ENCODE measurements at places on chromosomes 11 and 22.

- no peak for DNase-seq
Observed at GRCh38 chr11:69040051-69040450, 8.7 kb upstream of the TPCN2 start.

GRCh38 chr11:2451336-2451735 is 6.5 kb downstream of the KCNQ1 start:
- no peak for DNase-seq

- DNase-seq: no peak
Observed at GRCh38 chr11:12682737-12683500, 8.7 kb downstream of the TEAD1 start.

DNA sequence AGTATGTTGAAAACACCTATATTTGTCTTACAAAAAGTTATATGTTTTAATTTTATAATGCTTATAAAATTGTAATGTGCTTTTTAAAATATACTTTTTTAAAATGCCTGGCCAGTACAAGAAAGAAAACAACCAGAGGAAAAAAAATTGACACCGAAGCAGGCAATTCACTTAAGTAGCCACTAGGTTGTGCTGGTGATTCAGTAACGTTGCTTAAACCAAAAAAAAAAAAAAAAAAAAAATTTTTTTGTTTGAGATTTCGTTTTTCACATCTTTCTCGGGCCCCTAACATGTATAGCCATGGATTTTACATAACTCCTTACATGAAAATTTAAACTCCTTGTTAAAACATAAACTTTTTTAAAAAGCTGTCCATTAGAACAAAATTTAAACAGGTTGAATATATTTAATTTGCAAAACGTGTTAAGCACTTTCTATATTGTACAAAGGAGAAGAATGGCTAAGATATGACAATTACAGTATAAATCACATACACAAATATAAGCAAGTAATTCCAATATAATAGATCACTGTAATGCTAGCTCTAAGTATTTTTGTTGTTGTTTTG is 9.2 kb downstream of the OR8B4 start:
- DNase-seq: no peak

- peak; percentile 61 for DNase-seq
Observed at GRCh38 chr22:34414467-34415440, 494.5 kb upstream of the LARGE1 start.

- DNase-seq: no peak
Observed at GRCh38 chr11:64542172-64543125, 48.6 kb upstream of the SLC22A12 start.

DNA sequence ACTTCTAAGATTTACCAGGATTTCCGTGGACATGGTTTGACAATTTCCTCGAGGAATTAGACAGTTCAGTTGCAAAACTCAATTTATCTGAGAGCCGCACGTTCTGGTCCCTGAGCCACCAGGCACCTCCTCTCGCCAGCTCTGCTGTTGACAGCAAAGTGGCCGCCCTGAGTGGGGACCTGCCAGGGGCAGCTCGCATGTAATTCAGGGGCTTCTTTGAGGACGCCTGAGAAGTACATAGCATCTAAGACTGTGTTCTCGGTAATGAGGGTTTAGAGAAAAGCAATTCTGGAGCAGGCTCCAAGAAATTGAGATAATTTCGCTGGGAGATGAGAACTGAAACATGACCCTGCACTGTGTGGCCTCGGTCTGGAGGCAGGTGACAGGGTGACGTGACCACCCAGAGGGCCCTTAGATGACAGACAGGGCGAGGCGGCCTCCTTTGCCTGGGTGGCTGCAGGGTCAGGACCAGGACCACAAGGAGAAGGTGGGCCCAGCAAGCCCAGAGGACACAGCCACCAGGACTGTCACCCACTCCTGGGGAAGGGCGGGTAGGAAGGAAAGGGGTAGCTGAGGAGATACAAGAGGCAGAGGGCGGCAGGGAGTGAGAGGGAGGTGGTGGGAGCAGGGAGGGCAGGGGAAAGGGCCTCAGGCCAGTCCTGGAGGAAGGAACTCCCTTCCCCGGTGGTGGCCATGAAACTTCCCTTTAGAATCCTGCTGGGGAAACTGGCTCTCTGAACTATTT is 55.0 kb downstream of the RTL6 start:
- DNase-seq: no peak

GRCh38 chr11:33912405-33913361 is 20.8 kb upstream of the LMO2 start:
- DNase-seq: no peak

GRCh38 chr22:20395907-20396287 is 1.9 kb downstream of the ZNF74 start:
- no peak for DNase-seq

DNA sequence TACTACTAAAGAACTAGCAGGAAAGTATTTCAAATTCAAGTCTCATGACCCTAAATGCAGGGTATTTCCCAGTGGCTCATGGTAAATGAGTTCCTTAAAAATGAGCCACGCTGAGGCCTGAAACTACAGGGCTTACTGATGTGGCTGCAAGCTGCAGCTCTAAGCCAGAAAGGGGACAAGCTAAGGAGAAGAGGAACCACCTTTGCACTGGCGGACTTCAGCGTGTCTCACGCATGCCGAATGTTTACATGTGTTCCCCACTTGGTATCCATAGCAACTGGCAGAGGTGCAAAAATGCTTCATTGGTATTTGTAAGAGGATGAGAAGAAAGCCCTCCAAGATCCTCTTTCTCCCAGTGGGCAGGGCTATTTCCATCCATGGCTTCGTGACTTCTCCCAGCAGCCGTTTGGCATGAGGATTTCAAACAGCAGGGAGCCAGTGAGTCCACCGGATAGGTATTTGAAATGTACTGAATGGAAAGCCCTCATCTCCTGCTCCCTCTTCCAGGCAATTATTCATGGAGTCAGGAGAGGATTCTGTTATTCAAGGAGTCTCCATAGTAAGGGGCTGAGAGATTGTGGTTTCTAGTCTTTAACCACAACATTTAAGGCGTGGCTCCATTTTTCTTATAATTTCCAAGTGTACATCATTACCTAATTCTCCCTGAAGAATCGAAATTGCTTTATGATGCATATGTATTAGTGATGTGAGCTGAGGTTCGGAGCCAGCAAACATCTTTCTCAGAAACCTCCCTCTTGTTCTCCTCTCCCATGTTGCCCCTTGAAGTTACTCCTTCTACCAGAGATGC is 55.3 kb upstream of the CD44 start:
- no peak for DNase-seq

- no peak for DNase-seq
Observed at GRCh38 chr11:62512961-62513360, 33.6 kb downstream of the AHNAK start.

- no peak for DNase-seq
Observed at GRCh38 chr22:48496987-48497650, 1330.6 kb downstream of the BRD1 start.

DNA sequence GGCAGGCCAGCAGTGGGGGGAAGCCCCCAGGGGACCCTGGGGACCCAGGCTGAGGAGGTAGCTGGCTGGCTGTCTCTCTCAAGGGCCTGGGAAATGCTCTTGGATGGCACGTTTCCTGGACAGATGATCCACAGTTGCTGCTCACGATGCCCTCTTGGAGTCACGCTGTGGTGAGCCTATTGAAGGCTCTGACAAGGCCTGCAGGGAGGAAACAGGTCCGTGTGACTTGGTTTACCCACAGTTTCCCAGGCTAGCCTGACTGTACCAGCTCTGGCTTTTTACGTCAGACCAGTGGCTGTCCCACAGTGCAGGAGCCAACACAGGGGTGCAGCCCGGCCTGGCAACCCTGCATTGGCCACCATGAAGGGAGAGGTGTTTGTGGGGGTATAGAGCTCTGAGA is 29.2 kb upstream of the PPARA start:
- no peak for DNase-seq

DNA sequence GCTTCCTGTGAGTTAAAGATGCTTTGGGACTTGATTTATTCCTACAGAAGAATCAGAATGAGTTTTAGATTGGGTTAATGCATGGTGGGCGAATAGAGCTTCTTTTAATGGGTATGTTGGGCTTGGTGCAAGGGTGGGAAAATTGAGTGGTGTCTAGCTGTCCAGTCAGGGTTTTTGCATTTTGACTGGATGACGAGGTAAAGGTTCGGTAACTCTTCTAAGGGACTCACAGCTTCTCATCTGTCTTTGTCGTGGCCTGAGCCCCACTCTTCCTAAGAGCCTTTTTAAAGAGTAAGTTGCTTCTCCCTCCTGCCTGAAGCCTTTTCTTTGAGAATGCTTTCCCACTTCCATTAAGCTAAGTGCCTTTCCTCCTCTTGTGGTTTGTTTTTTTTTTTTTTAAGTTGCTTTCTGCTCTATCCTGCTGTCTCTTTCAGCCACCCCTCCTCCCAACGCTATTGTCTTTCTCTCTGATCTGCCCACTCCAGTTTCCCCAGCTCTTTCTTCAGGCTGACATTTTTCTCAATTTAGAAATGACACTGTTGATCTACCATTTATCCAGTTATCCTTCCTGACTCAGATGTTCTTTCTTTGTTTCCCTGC is 1.1 kb downstream of the DPF2 start:
- no peak for DNase-seq

GRCh38 chr11:44575288-44575672 is 9.8 kb downstream of the CD82 start:
- no peak for DNase-seq

GRCh38 chr11:92154611-92155010 is 70.0 kb upstream of the FAT3 start:
- no peak for DNase-seq

DNA sequence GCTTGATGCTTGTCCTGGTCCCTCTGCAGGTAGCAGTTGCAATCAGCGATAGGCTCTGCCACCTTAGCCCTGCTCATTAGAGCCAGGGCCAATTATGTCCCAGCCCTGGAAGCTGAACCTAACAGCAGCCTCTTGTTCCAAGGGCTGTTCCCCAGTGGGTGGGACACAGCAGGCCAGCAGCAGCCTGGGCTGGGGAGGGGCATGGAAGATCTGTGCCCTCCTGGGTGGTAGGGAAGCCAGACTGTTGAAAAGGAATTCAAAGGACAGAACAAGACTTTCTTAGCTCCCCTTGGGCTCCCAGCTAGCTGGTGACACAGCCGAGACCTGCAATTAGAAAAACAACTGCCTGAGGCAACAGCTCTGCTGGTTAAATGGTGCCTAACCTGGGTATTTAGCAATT is 17.4 kb downstream of the DRD2 start:
- no peak for DNase-seq

DNA sequence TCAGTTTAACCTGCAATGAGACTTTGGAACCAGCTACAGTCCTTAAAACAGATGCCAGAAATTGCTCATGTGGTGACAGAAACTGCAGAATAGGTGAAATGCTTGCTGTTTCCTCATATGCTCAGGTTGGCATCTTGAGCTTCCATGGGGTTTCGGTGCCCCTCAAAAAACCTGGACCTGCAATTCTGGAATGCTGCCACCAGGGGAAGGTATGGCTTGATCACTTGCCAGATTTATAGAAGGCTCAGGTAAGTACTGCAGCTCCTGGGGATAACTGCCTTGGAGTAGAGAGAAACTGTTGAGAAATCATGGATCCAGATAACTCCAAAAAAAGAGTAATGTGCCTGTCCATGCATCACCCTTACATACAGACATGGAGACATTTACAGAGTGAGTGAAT is 113.0 kb downstream of the CTTN start:
- no peak for DNase-seq

GRCh38 chr11:80307676-80308075 is 866.8 kb upstream of the TENM4 start:
- no peak for DNase-seq

GRCh38 chr11:127709960-127710359 is 709.4 kb upstream of the KIRREL3 start:
- DNase-seq: no peak

GRCh38 chr22:25875461-25875860 is 133.5 kb downstream of the MYO18B start:
- DNase-seq: no peak

GRCh38 chr11:60905551-60906113 is 753 bp downstream of the PRPF19 start:
- no peak for DNase-seq

GRCh38 chr11:86523738-86524619 is 148.4 kb downstream of the ME3 start:
- no peak for DNase-seq

- no peak for DNase-seq
Observed at GRCh38 chr11:134355656-134356055, 23.9 kb downstream of the GLB1L2 start.

Data from NCI-H1930 (cell line).